ENCODE measurements at places on chromosomes 4 and X.
A peak's percentile ranks its signal among the peaks of the same experiment; 100 is the strongest.

DNA sequence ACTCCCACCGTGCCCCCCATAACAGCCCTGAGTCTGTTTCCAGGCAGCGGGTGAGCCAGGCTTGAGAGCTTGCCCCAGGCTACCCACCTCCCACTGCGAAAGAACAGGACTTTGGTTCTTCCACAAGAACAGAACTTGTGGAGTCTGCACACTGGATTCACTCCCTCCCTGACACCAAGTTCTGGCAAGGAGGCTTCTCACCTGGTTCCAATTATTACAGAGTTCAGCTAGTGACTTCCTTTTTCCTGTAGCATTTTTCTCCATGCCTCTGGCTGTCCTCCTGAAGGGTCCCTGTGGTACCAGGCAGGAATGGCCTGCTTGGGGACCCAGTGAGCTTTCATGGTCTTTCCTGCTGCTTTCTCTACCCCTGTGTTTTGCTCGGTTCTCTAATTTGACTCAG lies 208.6 kb upstream of the SFRP2 start:
- DNase-seq: no peak

- no peak for DNase-seq
These were observed 56.9 kb downstream of the ACOX3 start for GRCh38 chr4:8383451-8384160.

- no peak for DNase-seq
These were observed 229.6 kb upstream of the AGA start for GRCh38 chr4:177671845-177672244.

GRCh38 chr4:122758033-122758432 lies 25.5 kb downstream of the BBS12 start:
- no peak for DNase-seq

DNA sequence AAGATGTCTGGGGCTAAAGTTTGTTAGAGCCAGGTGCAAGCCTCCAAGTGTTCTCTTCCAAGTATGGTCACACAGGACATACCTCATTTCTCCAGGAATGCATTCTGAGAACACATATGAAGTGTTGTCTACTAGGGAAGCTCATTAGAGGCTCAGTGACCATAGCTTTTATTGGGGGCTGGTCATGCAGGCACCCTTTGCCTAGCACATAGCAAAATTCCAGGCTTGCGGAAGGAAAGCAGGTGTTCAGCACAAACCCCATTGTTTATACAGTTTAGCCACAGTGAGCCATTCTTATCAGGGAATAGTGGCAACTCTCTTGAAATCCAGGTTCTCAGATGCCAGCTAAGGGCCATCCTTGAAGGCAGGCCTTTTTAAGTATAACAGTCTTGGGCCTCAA lies 339.4 kb upstream of the ZCCHC13 start:
- DNase-seq: no peak

DNA sequence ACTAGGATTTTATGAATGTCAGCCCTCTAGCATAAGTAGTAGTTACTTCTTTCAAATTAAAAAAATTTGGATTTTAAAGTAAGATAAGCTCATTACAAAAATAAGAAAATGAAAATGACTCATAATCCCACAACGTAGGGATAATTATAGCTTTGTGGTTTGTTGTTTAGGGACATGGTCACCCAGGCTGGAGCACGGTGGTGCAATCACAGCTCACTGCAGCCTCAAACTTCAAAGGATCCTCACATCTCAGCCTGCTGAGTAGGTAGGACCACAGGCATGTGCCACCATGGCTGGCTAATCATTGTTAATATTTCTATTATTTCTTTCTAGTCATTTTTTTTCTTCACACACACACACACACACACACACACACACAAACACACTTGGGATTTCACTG lies 57.6 kb downstream of the PLAC1 start:
- DNase-seq: no peak

GRCh38 chr4:61933527-61933926 lies 733.4 kb downstream of the ADGRL3 start:
- DNase-seq: no peak

- DNase-seq: no peak
These were observed 61.5 kb upstream of the AMOT start for GRCh38 chrX:112901869-112902725.

DNA sequence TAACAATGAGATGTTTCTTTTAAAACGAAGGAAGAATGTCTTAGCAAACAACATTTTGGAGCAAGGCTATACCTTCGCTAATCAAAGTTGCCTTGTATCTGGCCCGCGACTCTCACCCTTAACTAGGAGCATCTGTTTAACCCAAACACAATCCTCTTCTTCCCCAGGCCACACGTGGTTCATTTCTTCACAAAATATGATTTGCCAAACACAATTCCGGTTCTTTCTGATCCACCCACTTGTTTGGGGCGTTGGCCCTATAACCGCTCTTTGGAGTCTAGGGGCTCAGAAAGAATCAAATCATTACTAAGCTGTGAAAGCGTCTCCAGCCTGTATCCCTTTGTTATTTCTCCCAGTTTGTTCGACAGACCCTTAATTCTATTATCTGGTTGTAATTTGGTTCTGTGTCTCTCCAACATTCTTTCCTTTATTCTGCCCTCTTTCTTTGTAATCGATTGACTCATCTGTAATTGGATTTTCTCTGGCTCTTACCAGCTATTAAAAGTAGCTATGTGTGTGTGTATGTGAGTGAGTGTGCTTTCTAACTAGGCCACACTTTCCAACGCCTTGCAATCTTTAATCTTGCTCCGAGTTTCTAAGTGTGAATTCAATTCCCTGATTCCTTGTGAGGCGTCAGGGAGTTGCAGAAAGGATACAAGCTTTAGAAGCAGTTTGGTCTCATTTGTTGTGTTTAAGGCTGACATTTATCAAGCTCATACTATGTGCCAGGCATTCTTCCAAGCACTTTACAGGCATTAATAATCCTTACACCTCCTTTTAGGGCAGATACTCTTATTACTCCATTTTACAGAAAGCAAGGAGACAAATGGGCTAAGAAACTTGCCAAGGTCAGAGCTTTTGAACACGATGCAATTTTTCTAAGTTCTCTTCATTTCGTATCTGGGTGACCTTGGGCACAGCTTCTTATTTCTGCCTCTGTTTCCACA lies 138.6 kb upstream of the CPEB2 start:
- DNase-seq: no peak

- DNase-seq: no peak
These were observed 424.2 kb downstream of the PDGFC start for GRCh38 chr4:156547439-156547838.

DNA sequence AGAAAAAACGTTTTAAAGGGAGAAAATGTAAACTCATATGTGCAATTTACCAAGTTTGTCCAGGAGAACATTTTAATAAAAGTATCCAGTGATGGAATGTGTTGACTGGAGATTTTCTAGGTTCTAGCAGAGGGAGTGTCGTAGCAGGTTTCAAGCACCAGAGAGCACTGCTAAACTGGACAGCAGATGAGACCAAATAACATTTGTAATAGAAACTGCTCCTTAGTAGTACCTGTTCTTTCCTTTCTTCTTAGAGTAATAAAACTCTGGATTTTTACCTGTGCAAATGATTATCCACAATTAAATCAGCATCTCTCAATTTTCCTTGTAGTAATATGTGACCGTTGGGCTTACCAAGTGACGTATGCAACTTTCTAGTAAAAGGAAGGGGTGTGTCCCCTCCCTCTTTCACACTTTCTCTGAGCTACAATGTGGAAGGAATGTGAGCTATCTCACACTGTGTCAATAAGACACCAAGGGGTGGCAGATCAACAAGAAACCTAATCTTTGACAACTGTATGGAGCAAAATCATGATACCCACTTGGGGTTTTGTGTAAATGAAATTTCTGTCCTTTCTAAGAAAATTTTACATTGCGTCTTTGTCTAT lies 9.5 kb downstream of the HPGDS start:
- no peak for DNase-seq

- peak; percentile 81 for DNase-seq
These were observed 14.4 kb upstream of the CC2D2A start for GRCh38 chr4:15455290-15455689.

GRCh38 chr4:137387924-137388323 lies 144.4 kb downstream of the PCDH18 start:
- no peak for DNase-seq

DNA sequence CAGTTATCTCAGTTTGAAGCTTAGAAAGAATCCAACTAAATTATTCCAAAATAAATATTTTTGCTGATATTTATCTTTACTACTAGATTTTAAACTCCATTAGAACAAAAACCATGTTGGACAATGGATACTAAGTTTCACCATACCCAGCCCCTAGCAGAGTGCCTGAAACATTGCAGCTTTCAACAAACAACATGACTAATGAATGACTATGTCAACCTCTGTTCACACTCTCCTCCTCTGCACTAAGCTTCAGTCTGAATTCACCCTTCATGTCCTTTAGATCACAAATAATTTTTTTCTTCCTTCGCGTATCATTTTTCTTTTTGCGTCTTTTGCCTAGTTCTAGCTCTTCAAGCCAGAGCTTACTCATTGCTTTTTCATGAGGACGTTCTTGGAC lies 315.2 kb downstream of the PCDH10 start:
- no peak for DNase-seq

- DNase-seq: no peak
These were observed 11.8 kb upstream of the CLDN24 start for GRCh38 chr4:183333983-183334382.

All from suprapubic skin (tissue), 4 donors.